ENCODE measurements at places on chromosomes 3 and 15. TPM values are rescaled to one million over a fixed set of nuclear protein-coding genes. Genes with fewer than 3 reads are reported as not detected.

Gene PLA2G4B
- total RNA-seq: 26.0 TPM

DNA sequence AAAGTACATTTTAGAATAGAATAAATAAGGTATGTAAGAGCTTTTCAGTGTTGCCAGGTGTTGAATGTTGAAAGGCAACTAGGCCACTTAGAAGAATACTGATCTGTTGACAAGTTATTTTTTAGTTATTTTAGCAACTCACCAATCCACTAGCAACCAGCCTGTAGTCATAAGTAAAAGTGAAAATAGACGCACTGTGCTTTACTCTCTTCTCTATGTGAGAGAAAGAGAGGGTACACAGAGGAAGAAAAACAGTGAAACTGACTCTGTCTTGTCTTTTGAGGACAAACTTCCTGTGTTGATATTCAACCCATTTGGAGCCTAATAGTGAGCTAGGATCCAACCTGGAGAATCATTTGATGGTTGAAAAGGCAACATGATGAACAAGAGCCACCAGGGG lies 327.1 kb upstream of the GOLIM4 start:
- H3K4me1 ChIP-seq: no peaks in the 10 kb centered on the region
- DNase-seq: no peak
- no peak overlapping the region for H3K4me3 ChIP-seq
- H3K27ac ChIP-seq: no peak overlapping the region

DNA sequence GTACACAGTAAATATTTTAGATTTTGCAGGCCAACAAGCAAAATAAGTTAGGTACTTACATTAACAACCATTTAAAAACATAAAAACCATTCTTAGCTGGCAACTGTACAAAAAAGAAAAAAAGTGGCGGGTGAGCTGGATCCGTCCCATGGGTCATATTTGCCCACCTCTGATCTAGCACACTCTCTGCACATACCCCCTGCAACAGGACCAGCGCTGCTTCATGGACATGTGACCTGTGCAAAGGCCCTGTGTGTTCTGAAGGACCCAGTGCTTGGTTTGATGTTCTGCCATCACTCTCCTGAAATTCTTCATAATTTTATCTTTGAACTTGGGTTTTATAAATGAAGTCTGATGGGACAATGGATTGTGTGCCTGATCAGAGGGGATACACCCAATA lies 72.5 kb upstream of the ACAN start:
- H3K36me3 ChIP-seq: no peaks in the 10 kb centered on the region
- peaks cover 12% of the 10 kb centered on the region for H3K27me3 ChIP-seq
- H3K4me1 ChIP-seq: no peaks in the 10 kb centered on the region
- DNase-seq: no peak
- H3K27ac ChIP-seq: no peak overlapping the region

DNA sequence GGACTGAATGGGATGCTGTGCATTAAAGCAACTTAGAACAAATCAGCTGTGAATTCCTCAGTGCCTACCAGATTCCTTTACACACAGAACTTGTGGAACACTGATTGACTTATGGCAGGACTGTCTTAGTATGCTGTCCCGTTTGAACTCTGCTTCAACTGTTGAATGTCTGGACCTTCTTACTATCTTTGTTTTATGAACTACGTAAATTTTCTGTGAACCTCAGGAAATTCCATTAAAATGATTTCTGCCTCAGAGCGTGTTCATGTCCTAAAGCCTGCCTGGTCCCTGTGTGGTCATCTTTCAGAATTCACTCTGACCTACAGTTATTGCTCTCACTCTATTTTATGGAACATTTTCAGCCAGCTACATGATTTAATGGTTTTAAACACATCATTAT lies 29.4 kb upstream of the FBN1 start:
- H3K4me3 ChIP-seq: no peak overlapping the region
- H3K4me1 ChIP-seq: no peaks in the 10 kb centered on the region
- no peak overlapping the region for H3K27ac ChIP-seq
- DNase-seq: no peak

Gene STRA6
- not detected for total RNA-seq

Gene GNAT1
- not detected for total RNA-seq

DNA sequence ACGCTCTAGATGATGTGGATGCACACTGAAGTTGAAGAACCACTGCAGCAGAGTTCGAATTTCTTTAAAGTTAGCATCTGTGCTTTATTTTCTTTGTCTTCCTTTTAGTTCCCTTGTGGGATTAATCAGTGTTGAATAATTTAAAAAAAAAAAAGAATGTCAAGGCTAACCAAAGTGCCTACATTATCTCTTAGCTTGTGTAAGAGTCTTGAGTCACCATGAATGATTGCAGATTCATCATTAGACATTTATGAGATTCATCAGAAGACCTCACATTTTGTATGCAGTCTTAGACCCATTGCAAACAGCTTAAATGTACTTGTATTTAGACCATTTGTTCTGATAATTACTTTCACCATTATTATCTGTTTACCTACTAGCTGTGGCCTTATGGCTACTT lies 182.2 kb downstream of the FNDC3B start:
- H3K36me3 ChIP-seq: peaks cover 4% of the 10 kb centered on the region
- no peak overlapping the region for H3K4me3 ChIP-seq
- H3K27me3 ChIP-seq: no peaks in the 10 kb centered on the region
- H3K4me1 ChIP-seq: no peaks in the 10 kb centered on the region
- no peak for DNase-seq

Gene CLDN1
- not detected for total RNA-seq

DNA sequence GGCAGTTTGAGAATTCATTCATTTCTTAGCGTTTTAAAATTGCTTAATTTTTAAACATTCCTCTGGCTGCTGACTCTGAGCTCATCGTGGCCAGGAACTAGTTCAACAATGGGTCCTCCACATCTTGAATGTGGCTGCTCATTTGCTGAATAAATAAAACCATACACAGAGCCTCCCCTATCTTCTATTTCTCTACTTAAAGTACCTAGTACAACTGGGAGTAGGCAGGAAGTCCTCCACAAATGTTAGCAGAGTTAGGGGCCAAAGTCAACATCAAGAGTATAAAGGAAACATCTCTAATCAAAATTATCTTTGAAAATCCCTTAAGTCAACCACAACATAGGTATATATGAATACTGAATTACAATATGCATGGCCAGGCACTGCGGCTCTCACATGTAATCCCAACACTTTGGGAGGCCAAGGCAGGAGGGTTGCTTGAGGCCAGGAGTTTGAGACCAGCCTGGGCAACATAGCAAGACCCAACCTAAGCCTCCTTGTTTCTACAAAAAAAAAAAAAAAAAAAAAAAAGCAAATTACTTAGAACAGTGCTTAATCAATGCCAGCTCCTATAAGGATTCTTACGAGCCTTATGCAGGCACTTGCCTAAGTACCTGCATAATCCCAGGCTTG lies 57.5 kb upstream of the LMOD3 start:
- DNase-seq: no peak
- peaks cover 14% of the 10 kb centered on the region for H3K4me1 ChIP-seq
- no peak overlapping the region for H3K4me3 ChIP-seq
- H3K36me3 ChIP-seq: peaks cover 44% of the 10 kb centered on the region

DNA sequence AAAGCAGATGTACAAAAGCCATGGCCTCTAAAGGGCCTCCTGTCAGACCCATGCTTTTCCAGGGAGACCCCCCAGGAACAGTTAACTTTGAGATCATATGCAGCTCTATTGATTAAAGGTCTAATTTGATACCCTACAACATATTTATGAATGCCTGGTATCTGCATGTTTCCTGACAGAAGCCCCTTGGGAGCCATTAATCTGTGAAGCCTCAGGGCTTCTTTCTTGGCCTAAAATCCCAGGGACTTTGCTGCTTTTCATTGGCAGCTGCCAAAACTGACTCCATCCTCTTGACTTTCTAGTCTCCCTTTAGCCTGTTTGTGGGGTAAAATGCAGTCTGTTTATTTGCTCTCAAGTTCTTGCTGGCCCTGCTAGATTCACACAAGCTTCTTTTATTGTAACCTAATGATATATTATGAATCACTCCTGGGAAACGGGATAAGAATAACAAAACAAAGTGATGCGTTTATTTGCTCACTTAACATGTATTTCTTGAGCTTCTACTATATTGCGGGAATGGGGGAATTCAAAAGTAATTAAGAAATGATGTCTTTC lies 257.0 kb downstream of the LSAMP start:
- no peaks in the 10 kb centered on the region for H3K4me1 ChIP-seq
- no peaks in the 10 kb centered on the region for H3K27me3 ChIP-seq
- DNase-seq: no peak
- no peak overlapping the region for H3K27ac ChIP-seq
- H3K4me3 ChIP-seq: no peak overlapping the region
- no peaks in the 10 kb centered on the region for H3K36me3 ChIP-seq

DNA sequence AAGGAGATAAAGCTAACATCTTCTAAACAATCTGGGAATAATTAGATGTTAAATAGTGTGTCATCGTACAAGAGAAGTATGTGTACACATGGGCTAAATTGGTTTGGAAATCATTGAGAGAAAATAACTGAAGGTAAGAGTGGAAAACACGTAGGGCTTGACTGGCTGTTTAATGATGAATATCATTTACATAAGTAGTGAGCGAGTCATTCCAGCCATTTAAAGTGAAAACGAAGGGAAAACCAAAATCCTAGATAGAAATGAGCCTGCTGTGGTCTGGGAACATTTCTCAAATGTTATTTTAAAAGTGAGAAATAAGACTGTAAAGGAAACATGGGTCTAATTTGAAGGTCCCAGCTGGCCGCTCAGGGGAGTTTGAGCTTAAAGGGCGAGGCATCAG lies 41.9 kb upstream of the KCNMB2 start:
- no peak overlapping the region for H3K27ac ChIP-seq
- H3K4me1 ChIP-seq: no peaks in the 10 kb centered on the region

Gene RSL24D1
- total RNA-seq: 90.8 TPM

GRCh38 chr15:64586259-64586870 lies 126.0 kb downstream of the ZNF609 start:
- peaks cover 11% of the 10 kb centered on the region for H3K36me3 ChIP-seq
- no peaks in the 10 kb centered on the region for H3K27me3 ChIP-seq
- H3K4me1 ChIP-seq: peaks cover 34% of the 10 kb centered on the region
- no peak overlapping the region for H3K4me3 ChIP-seq
- H3K27ac ChIP-seq: no peak overlapping the region

Gene HGD
- total RNA-seq: 1.7 TPM

Gene ZDHHC3
- 51.1 TPM for total RNA-seq

GRCh38 chr15:27062951-27063350 lies 92.0 kb downstream of the GABRG3 start:
- no peaks in the 10 kb centered on the region for H3K36me3 ChIP-seq
- no peak overlapping the region for H3K27ac ChIP-seq
- no peaks in the 10 kb centered on the region for H3K27me3 ChIP-seq
- H3K4me3 ChIP-seq: no peak overlapping the region
- no peak for DNase-seq

Gene ERC2
- total RNA-seq: not detected

Gene ADCY5
- total RNA-seq: not detected

Gene CLEC3B
- not detected for total RNA-seq

- no peak overlapping the region for H3K4me3 ChIP-seq
- no peak overlapping the region for H3K27ac ChIP-seq
- H3K36me3 ChIP-seq: no peaks in the 10 kb centered on the region
- H3K27me3 ChIP-seq: peaks cover 8% of the 10 kb centered on the region
These were observed 33.3 kb upstream of the MRPS22 start for GRCh38 chr3:139310474-139310933.

GRCh38 chr3:22121068-22121701 lies 370.2 kb upstream of the ZNF385D start:
- no peak overlapping the region for H3K4me3 ChIP-seq
- DNase-seq: no peak
- no peaks in the 10 kb centered on the region for H3K4me1 ChIP-seq
- H3K27me3 ChIP-seq: peaks cover 4% of the 10 kb centered on the region
- H3K27ac ChIP-seq: no peak overlapping the region

DNA sequence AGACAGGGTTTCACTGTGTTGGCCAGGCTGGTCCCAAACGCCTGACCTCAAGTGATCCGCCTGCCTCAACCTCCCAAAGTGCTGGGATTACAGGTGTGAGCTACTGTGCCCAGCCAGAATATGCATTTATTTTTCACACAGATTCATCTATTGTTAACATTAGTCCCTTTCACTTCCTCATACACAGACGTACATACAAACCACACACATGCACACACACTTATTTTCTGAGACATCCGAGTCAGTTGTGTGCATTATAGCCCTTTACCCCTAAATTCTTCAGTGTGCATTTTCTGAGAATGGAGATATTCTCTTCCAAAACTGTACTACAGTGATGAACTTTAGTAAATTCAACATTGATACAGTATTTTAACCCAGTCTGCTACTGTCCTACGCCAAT lies 15.0 kb upstream of the MEX3B start:
- no peaks in the 10 kb centered on the region for H3K36me3 ChIP-seq
- peaks cover 2% of the 10 kb centered on the region for H3K4me1 ChIP-seq
- DNase-seq: no peak
- peaks cover 67% of the 10 kb centered on the region for H3K27me3 ChIP-seq
- H3K27ac ChIP-seq: no peak overlapping the region

Gene MAP2K1
- total RNA-seq: 95.0 TPM

DNA sequence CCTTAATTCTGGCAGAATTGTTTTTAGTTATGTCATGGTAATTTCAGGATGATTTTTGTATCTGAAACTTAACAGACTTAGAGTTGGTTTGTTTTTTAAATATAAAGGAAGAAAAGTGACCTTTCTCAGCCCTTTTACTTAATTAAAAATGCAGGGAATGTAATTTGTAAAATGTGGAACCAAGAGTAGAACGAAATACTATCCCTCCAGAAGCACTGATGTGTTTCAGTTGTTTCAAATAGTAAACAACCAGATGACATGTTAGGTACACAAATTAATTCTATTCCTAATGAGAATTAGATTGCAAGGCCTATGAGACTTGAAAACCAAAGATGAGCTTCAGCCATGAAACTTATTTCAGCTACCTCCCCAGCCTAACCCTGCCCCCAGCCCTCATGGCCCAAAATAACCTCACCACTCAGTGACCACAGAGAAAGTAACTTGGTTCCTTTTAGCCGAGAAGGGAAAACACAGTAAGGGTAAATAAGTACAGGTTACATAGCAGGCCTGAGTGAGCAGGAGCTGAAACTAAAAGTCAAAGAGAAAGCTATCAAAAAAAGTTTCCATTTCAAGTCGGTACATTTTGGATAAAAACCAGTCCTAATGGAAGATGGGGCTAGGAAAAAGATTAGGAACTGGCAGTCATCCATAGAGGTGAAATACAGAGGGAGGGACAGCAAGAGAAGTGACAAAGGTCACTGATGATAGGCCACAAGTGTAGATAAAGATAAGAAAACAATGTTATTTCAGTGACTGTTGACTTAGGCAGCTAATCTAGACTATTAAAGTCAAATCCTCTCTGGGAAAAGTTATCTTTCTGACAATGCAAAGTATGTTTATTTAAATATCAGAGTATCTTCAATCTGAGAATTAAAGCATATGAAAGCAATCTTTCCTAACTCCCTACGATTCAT lies 23.2 kb downstream of the SENP8 start:
- peaks cover 7% of the 10 kb centered on the region for H3K4me1 ChIP-seq
- H3K27ac ChIP-seq: peak overlapping the region; percentile 80
- no peaks in the 10 kb centered on the region for H3K36me3 ChIP-seq
- peak overlapping the region; percentile 46 for H3K4me3 ChIP-seq
- H3K27me3 ChIP-seq: peaks cover 2% of the 10 kb centered on the region

DNA sequence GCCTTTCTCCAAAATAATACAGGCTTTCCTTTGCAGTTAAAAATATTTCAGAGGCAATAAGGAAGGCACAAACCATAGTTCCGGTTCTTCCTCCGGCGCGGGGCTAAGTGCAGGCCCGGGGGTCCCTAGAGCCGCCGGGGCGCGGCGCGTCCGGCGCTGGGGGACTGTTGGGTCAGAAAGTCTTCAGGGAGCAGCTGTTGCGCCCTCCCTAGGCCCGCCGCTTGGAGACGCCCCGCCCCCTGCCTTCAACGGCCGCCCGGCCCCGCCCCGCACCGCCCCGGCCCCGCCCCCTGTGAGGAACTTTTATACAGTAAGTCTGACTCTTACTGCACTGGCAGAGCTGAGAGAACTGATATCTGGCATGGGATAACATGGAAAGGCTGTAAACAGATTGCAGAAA lies 283.1 kb upstream of the ARL6 start:
- H3K36me3 ChIP-seq: no peaks in the 10 kb centered on the region
- no peak overlapping the region for H3K27ac ChIP-seq
- H3K4me1 ChIP-seq: no peaks in the 10 kb centered on the region
- no peak for DNase-seq

Gene FGF7
- total RNA-seq: not detected

All from activated naive CD8-positive, alpha-beta T cell treated with anti-CD3 and anti-CD28 coated beads, Interleukin-2, amount 10 ng/mL, durations not matched to agents 7 days and 5 days (primary cell).